CD4-positive, alpha-beta T cell treated with Interleukin-12 subunit alpha and Interleukin-12 subunit beta, for 1 hour (primary cell): ENCODE measurements at places on chromosomes 5 and 9.
A peak's percentile ranks its signal among the peaks of the same experiment; 100 is the strongest.

DNA sequence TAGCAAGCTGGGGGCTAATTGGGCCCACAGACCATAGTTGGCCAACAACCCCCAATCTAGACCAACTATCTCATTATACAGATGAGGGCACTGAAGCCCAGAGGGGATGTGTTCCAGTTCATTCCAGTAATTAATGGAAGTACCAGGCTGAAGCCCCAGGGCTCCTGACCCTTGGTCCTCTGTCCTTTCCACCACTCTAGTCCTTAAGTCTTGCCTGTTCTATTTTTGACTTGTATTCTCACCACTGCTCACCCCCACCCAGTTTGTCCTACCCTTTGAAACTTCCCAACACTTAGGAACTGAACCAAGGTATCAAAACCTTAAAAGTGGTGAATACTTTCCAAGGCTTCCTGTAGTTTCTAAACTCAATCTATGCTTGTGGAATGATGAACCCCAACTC lies 407.4 kb downstream of the ENC1 start:
- no peak for DNase-seq

DNA sequence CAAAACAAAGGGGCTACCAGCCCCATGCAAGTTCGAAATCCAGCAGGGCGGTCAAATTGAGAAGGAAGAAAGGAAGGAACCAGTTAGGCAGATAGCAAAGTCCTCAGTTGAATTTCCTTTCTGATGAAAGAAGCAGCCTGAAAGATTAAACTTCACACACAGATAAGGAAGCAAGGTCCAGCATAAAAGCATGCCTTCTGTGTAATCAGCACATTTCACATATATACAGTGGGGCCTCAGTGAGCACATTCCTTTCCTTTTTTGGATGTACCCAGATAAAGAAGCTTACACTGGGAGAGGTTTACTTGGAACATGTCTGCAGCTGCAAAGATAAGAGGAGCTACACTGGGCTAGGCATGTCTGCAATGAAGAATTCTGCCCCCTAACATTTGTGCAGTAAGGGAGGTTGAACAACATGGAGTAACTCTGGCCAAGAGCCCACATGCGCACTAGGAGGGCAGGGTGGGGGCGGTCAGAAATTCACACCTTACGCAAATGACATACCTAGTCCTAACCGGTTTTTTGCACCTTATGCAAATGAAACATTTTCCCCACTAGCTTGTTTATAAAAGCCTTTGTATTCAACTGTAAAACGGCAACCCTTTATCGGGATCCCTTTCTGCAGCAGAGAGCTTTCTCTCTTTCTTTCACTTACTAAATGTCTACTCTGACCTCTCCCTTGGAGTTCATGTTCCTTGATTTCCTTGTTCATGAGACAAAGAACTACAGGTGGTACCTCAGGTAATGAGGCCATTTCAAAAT lies 149.7 kb upstream of the FBXL17 start:
- DNase-seq = no peak

DNA sequence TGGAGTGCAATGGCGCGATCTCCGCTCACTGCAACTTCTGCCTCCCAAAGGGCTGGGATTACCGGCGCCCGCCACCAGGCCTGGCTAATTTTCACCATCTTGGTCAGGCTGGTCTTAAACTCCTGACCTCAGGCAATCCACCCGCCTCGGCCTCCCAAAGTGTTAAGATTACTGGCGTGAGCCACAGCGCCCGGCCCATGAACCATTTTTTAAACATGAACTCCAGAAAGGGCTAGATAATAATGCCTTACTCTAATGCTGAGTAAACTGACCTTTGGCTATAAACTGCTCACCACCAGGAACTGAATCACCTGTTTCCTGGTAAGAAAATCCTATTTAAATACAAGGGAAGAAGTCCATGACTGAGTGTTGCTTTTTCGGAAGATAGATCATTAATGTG lies 23.2 kb upstream of the DAB2 start:
- no peak for DNase-seq

- DNase-seq = no peak
Measured at GRCh38 chr9:122808141-122808540, 8.2 kb downstream of the OR1K1 start.

DNA sequence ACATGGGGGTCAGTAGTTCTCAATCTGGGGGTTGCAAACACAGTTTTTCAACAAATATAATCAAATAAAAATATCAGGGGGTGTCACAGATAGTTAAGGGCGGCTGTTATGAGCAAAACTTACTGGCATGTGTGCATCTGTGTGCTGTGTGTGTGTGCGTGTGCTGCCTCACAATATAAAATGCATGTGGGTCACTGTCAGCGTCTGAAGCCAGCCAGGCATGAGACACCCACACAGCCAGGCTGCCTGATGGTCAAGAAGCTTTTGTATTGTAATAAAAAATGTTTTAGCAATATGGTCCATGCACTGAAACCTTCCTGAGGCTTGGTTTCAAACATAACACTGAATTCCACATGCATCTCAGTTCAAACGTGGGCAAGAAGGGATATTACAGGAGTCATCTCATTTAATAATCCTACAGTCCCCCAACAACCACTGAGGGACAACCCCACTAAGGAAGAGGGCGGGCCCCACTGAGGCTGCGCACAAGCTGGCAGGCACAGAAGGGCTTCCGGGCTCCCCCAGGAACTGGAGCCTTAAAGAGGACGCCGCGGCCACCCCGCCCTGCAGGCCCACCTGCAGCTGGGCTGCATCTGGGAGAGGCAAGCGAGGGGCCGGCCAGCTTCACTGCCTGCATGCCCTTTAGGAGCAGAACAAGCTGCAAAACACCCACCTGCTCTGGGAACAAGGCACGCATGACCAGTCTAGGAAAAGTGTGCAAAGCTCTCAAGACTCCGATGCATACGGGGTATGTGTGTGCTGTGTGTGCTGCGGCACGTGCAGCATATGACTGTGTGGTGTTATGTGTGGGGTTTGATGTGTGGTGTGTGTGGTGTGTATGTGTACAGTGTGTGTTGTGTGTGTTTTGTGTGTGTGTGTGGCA lies 14.1 kb downstream of the SEMA4D start:
- peak; percentile 73 for DNase-seq

DNA sequence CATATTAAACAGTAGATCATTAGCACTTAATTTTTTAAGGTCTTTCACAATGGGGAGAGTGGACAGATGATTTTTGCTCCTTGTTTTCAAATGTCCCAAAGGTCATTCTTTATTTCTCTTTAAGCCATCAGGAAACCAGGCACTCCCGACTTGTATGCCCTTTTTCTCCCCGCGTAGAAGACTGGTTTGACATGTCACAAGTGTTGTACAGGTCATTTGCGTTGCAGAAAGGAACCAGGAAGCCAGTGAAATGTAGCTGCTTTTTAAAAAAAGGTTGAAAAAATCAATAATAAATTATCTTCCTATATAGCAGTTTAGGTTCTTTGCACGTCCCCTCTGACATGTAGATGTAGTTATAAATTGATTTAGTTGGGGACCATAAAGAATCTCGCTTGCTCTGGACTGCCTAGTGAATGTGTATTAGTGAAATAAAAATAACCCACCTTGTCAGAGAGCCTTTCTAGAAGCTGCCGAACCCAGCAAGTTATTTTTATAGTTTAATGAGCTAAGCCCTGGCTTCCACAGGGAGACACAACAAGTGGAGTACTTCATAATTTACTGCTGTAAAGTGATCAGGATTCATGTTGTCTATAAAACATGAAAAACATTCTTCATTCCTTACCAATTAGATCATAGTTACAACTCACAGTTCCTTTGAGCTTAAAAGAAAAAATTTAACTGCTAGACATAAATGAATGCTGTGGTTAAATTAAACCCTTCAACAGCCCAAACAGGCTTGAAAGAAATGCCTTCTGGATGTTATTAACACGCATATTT lies 404.6 kb downstream of the CSNK1G3 start:
- DNase-seq = no peak

DNA sequence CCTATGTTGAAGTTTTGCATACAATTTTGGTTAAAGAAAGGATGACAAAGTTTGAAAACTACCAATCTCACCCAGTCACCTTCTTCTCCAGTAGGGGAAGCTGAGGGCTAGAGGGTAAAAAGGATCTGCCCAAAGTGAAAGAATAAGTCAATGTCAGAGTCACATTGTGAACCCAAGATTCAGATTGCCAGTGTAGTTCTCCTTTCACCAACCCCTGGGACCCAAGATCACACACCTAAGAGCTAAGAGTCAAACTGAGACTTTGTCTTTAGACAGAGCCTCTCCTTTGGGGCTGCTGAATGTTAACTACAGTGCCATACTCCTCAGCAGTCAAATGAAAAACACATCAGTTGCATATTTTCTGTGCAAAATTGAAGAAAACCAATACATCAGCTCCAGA lies 210.6 kb downstream of the ATP10B start:
- no peak for DNase-seq

GRCh38 chr5:42423285-42424165 lies at the start of gene GHR:
GHR (plus strand) TSS chr5:42423439; CDS start chr5:42565875, 142,436 bp downstream.
- DNase-seq = peak; percentile 11

- DNase-seq = no peak
Measured at GRCh38 chr5:10860645-10861422, 99.8 kb upstream of the DAP start.

DNA sequence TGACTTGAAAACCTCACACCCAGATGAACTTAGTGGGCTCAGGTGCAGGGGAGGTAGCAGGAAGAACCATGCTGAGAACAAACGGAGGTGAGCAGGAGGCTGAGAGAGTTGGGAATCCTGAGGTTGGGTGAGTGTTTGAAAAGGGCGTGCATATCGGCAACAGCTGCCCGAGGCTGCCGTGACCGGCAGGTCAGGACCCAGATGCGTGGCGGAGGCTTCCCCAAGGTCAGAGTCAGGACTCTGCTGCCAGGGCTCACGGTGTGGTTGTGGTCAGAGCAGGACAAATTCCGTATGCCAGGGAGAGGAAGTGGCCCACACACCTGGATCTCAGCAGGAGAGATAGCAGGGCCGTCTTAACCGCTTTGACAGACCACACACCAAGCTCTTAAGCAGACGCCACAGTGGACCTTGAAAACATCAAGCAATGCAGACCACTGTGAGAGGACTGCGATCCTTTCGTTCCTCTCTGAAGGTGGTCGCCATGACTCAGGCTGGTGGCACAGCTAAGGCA lies 43.1 kb downstream of the ADAMTS16 start:
- DNase-seq = no peak

DNA sequence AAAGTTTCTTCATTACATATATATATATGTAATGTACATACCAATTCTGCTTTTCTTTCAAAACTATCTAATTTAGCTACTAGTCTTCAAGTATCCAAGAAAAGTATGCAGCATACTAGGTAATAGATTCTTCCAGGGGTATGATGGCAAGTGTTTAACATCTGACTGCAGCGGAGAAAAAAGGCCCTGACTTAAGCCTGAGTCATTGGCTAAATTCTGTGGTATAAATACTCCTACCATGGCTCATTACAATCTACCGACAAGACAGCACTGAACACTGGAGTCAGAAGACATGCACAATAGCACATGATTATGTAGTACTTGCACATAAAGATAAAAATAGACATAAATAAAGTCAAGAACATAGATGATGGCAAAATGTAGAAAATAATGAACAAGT lies 439.9 kb downstream of the BRINP1 start:
- no peak for DNase-seq

DNA sequence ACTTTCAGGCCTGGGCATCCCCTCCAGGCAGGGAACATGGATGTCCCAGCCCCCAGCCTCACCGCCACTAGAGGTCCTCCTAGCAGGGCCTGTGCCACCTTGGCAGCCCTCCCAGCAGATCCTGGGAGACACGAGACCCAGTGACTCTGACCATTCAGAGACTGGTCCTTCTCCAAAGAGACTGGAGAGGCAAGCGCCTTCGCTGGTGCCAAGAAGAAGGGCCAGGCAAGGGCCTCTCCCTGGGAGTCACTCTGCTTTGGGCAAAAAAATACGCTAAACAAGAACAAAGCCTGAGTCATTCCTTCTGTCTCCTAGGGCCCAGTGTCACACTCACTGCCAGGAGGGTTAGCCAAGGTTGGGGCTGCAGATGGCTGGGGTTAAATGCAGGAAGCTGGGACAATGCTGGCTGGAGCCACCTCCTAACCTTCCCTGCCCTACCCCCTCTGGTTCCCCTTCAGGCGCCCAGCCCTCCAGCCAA lies 35.3 kb upstream of the SMIM23 start:
- DNase-seq = no peak

DNA sequence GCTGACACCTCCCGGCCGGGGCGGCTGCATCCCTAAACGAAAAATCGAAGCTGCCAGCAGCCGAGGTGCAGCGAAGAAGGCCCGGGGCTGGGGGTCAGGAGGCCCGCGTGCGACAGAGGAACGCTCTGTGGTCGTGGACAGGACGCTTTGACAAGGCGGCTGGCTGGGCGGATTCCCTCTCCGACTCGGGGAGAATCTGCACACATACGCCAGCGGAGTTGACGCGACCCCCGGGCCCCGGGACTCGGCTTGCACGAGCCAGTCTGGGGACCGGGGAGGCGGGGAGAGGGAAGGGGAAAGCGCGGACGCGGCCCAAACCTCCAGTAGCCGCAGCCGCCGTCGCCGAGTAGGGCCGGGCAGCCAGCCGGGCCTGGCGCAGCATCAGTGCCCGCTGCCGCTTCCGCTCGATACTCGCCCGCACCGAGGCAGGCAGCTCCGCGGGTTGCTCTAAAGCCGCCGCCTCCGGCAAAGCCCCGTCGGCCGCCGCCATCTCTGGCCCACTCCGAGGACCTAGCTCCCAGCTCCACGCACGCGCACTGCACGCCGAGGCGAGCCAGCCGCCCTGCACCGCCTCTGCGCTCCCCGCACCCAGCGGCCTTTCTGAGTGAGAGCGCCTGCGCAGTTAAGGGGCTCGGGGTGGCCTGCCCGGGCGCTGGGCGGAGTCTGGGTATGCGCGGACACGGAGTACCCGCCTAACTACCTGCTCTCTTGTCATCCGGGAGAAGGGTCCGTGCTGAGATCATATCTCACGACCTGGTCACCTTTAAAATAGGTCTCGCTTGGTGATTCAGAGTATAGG lies at the start of gene XPA:
TSS of gene XPA (minus strand) at position 538 of the 799 bp plus-strand sequence. CDS start at position 490, 48 bp downstream.
- peak; percentile 98 for DNase-seq

GRCh38 chr9:78598120-78598519 lies 301.2 kb downstream of the PSAT1 start:
- DNase-seq = no peak
